ENCODE measurements at places on chromosomes 3 and 15.

- DNase-seq: no peak
These were observed 7.6 kb downstream of the CX3CR1 start for GRCh38 chr3:39272191-39272590.

DNA sequence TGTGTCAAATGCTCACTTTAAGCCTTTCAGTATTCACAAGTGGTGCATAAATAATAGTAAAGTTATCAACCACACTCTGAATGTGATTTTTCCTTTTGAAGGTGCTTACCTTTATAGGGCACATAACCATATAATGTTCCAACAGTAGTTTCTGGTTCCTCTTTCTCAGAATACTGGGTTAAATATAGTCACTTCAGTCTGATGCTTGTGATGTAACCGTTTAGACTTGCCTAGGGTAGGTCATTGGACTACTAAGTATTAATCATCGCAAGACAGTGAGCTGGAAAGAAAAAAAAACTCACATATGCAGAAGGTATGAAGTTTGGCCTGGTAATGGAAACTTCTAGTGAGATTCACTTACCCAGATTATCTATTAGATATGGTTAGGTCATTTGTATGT, 1.9 kb downstream of the KBTBD8 start:
- no peak for DNase-seq

GRCh38 chr3:172179680-172180399, 140.5 kb downstream of the FNDC3B start:
- no peak for DNase-seq

DNA sequence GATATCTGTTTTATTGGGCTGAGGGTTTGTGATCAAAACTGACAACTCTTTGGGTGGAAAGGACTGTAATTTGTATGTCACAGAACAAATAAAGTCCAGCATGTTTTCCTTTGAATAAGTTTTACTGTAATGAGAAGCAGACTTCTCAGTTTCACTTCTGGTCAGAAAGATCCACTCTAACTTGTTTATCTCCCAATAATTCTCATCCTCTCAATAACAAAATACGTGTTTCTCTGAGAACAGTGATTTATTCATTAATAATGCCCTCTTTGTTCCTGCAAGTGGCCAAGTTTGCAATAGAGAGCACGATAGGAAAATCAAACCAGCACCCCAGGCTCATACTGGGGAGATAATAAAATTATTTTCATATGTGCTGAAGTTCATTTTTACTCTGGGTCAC, 190.6 kb downstream of the CNTN3 start:
- DNase-seq: no peak
